ENCODE measurements at places on chromosomes 7 and 10.

DNA sequence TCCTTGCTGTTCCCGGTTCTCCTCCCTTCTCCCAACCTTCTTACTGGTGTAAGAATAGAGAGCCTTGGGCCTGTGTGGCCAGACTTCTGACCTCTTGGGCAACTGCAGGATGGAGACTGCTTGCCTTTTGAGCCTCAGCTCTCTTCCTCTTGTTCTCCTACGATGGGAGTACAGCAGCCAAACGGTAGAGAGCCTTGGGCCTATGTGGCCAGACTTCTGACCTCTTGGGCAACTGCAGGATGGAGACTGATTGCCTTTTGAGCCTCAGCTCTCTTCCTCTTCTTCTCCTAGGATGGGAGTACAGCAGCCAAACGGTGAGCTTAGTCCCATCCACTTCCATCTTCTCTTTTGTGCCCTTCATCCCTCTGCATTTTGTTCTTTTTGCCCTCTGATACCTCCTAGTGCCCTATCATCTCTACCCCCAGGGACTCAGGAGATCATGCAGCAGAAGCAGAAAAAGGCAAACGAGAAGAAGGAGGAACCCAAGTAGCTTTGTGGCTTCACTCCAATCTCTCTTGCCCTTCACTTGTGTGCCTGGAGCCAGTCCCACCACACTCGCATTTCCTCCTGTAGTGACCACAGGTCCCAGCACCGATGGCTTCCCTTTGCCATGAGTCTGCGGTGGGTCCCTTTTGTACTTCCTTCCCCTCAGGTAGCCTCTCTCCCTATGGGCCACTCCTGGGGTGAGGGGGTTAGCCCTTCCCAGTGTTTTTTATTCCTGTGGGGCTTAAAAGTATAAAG is 15.3 kb downstream of the SLC25A13 start:
- no peak for DNase-seq

DNA sequence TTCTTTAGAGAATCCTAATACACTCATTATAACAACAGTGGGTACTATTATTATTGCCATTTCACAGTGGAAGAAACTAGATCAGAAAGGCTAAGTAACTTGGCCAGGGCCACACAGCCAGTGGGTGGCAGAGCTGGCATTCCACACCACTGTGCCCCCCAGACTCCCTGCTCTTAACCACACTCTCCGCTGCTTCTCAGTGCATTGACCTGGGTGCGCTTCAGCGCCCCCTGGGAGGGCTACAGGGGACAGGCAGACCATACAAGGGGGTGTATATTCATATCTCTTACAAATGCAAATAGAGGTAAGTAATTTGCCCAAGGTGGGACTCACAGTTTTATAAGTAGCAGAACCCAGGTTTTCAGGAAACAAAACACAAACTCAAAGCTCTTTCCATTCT is 77.0 kb upstream of the NMT2 start:
- DNase-seq, result no peak

DNA sequence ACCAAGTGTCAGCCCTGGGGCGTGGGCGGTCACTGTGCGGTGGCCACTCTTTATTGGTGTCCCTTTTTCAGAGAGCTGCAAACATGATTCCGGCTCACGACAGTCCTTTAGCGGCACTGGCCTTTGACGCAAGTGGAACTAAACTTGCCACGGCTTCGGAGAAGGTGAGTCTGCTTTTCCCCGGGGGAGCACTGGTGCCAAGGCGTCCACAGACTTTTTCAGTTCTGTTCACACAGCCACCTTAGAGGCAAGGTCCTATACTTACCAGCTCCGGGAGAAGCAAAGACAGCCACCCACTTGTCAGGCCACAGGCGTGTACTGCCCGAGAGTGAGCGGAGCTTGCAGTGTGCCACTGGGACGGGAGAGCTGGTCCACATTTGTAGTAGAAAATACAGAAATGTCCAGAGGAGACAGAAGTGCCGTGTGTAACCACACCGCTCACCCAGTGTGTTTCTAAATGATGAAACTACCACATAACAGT is 27.9 kb downstream of the WIPI2 start:
- DNase-seq, result peak; percentile 25

GRCh38 chr10:70512149-70512639 is 33.6 kb downstream of the PALD1 start:
- DNase-seq, result no peak

DNA sequence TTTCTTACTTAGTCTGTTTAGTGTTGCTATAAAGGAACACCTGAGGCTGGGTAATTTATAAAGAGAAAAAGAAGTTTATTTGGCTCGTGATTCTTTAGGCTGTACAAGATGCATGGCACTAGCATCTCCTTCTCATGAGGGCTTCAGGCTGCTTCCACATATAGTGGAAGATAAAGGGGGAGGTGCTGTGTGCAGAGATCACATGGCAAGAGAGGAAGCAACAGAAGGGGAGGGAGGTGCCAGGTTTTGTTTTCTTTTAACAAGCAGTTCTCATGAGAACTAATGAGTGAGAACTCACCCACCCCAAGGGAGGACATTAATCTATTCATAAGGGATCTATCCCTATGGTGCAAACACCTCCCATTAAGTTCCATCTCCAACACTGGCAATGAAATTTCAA is 17.3 kb downstream of the CYP2E1 start:
- no peak for DNase-seq

DNA sequence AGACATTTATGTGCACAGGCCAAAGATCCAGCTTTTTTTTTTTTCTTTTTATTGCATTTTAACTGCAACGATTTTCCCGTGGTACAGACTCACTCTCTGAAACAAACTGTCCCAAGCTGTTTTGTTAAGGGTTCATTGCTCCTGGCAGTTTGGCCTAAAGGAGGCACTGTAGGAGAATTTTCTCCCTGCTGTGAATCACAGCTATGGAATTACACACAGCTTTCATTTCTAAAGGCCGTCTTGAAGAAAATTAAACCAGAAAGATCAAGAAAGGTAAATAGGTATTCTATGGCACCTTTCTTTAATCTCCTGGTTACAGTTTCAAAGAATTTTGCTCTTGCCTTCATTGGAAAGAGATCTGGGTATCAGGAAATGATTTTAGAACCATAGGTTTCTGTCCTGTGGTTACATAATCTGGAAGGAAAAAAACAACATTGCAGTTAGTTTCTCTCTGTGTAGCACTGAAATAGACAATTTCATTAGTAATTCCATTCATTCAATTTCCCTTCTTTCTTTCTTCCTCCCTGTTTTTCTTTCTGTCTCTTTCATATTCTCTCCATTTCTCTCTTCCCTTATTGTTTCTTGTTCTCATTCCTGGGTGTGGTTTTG is 51.2 kb downstream of the PDK4 start:
- DNase-seq, result peak; percentile 73

All from tibial artery (tissue), 4 donors.